ENCODE measurements at places on chromosomes 12 and 14.

GRCh38 chr14:93475471-93475870 is 44.7 kb downstream of the UNC79 start:
- no peak for DNase-seq

DNA sequence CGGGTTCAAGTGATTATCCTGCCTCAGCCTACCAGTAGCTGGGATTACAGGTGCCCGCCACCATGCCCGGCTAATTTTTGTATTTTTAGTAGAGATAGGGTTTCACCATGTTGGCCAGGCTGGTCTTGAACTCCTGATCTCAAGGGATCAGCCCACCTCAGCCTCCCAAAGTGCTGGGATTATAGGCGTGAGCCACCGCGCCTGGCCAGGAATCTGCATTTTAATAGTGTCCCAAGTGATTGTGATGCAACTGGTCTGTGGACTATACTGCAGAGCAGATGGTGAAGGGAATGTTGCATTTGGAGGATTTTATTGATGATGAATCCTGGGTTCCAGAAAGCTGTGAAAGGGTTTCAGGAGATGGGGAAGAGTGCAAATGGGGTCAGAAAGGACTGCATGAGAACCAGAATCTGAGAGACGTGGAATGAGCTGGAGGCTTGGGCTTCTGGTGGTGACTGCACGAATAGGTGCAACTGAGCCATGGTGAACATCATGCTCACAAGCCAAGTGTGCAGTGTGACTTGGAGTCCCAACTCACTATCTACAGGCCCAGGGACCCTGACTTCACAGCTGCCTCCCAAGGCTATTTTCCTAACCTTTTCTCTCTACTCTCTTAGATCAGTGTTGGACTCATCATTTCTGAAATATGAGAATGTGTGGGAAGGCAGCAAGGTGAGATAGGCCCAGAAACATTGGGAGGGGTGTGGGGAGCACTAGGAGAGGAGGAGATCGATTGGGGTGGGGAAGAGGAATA is 4.5 kb downstream of the RPS26 start:
- DNase-seq = no peak

- DNase-seq = no peak
Observed at GRCh38 chr12:69338120-69338859, 9.9 kb upstream of the LYZ start.

GRCh38 chr14:37417833-37418232 is 177.2 kb downstream of the FOXA1 start:
- no peak for DNase-seq

GRCh38 chr12:115404761-115405470 is 720.9 kb upstream of the TBX3 start:
- DNase-seq = no peak

GRCh38 chr12:29843036-29843435 is 59.3 kb upstream of the TMTC1 start:
- no peak for DNase-seq

DNA sequence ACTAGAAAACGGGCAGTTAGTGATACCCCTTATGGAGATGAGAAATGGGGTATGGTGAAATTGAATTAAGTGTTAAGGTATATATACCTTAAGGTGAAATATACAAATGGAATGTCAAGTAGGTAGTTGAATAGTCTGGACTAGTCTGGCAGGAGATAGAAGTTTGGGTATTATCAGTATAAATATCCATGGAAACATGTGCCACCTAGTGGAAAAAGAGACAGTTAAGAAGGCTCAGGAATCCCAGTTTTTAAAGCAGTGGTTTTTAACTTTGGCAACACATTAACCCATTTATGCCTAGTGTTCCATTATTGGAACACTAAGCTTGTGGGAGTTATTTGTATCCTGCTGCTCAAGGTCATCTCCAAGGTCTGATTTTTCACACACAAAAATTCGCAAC is 38.6 kb upstream of the TPH2 start:
- DNase-seq = no peak

- no peak for DNase-seq
Observed at GRCh38 chr12:103503546-103504480, 8.0 kb upstream of the C12orf42 start.

- no peak for DNase-seq
Observed at GRCh38 chr14:46147024-46147423, 504.6 kb downstream of the RPL10L start.

DNA sequence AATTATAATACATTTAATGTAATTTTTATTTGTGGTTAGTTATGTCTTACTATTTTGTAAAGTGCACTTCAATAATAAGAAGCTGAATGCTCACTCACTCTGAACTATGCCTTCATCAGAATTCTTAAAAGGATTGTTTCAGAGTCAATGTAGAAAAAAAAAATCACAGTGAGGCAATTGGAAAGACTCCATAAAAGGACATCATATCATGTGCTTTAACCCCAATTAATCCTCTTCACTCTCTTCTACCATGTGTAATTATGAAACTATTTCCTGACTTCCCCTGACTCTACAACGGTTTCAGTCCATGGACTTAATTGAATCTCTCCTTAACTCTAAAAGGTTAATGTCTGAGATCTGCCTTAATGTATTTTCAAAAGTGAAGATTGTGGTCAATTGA is 250.4 kb upstream of the ALG10 start:
- DNase-seq = no peak

DNA sequence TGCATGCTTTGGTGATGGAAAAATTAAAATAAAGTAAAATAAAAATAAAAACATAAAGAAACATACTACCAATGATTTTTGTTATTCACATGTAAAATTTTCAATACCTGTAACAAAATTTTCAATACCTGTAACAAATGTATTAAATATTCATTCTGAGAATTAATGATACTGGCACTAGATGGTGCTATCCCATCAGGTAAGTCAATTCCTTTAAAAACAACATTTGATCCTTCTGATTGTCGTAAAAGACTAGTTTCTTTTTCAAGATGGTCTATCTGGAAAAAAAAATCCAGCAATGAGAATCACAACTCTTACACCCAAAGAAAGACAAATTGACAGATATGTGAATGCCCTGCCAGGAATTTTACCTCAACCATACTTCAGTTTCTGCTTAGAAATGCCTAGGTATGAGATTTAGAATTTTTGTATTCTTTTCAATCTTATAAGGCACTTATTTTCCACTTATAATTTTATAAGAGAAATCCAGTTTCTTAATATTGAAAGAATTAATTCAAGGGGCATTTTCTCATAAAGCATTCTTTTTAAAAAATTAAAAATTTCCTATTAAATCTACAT is 30.7 kb downstream of the CEP290 start:
- DNase-seq = no peak

DNA sequence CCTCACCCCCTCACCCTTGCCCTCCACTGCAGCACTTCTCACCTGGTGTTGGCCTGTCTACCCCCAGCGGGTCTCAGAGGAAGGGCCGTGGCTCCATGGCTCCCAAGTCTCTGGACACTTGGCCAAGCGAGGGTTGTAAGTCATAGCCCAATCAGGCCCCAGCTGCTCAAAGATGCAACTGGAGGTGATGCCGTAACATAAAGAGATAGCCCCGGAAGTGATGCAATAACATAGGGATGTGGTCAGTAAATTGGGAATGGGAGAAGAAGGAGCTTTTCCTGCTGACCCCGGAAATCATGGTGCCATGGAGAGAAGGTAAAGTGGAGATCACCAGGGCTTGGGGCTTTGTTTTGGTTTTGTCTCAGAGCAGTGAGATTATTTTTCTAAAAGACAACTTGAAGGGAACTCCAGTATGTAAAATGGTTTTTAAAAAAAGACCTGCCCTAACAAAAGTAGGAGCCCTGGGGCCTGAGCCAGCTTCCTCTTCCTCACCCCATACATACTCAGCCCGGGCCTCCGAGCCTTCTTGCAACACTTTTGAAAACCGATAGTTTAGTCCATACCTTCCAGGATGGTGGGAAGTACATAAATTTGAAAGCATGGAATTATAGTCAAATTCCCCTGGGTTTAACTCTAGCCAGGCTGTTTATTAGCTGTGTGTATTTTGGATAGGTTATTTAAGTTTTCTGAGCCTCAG is 212.5 kb downstream of the CRADD start:
- no peak for DNase-seq

DNA sequence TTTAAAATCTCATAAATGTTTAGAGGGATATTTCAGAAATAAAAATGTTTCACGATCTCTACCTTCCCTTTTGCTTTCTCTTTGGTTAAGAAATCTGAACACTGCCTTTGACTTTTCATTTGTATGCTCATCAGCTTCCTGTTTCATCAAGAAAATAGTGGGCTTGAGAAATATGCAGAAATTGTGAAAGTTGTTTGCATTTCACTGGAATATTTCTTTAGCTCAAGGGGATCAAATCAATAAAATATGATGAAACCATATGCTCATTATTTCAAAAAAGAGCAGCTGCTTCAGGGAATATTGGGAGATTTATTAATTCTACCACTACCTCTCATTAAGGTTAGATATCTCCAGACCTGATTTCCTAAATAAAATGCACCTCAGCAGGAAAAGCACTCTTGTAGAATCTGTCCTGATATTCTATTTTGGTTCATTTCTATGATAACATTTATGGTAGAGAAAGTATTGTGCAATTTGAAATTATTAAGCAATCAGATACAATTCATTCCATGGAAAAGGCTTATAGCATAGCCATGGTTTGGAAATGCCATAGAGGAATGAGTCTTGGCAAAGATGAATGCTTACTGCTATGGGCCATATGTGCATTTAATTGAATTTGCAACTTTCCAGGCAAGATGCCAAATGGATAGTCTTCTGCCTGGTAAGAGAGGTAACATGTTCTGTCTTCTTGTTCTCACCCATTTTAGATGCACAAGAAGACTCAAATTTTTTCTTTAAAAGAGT is 212.6 kb upstream of the SLC16A7 start:
- DNase-seq = no peak

DNA sequence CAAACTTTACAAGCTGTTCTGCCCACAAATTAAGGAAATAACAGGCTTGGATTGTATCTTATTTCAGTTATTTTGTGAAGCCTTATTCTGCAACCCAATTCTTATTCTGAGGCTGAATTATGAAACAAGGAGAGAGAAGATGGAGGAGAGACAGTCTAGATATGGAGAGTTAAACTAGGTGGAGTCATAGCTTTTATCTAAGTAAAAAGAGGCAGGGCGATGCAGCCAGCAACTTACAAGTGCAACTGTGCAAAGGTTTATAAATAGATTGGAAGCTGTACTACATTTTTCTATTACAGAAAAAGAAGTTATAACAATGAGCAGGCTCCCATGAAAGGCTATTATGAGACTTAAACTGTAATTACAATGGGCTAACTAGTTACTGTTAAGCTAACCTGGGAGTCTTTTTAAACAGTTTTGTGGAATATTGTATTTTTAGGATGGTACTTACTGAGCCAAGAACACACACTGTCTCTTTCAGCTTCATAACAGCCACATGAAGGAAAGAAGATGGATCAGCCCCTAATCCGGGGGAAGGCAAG is 22.4 kb downstream of the NID2 start:
- no peak for DNase-seq

- no peak for DNase-seq
Observed at GRCh38 chr14:81341370-81341769, 58.8 kb downstream of the STON2 start.

DNA sequence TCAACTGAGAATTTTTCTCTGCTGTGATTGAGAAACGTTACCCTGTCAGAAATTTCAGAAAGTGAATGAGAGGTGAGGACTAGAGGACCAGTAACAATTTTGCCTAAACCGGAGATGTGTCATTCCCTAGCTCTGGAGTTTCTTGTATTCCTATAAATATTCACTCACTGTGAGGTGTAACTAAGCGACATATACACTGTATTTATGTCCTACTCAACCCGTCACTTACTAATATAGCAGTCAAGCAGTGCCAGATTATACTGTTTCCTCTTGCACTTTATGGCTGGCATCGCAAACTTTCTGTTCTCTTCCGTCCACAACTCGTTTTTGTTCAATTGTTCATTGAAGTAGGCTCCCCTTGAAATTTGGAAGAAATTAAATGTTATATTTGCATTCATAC is 192.9 kb downstream of the NOVA1 start:
- DNase-seq = no peak

- peak; percentile 95 for DNase-seq
Observed at GRCh38 chr12:153080-153746, 60.7 kb downstream of the SLC6A12 start.

DNA sequence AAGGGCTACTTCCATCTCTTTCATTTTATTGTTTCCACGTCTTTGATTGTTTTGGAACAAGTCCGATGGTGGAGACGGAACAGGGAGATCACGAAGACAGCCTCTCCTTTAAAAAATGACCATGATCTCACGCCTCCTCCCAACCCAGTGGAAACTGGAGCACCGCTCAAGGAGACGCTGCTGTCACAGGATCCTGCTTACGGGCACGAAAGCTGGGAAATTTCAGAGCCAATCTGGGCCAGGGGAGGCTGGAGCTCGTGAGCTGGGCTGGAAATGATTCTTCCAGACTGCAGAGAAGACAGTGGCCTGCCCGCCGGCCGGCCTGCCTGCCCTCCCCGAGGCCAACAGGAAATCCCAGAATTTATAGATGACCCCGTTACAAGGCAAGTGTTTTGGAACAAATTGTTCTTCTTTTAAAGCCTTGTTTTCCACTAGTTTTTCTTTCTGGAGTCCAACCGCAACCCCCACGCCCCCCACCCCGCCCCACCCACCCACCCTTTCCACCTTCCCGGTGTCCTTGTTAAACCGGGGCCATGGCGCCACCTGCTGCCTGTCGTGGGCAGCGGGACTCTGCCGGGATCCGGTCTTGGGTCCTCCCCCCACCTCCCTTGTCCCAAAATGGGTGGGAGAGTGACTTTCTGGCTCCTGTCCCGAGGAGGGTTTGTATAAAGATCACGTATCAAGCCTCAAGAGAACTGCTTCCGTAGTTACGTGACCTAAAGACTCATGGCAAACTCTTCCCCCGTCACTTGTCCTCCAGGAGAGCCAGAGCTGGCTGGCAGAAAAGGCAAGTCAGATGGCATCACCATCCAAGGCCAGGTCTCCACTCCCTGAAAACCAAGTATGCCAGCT is 40.3 kb downstream of the MAP1LC3B2 start:
- DNase-seq = peak; percentile 90

DNA sequence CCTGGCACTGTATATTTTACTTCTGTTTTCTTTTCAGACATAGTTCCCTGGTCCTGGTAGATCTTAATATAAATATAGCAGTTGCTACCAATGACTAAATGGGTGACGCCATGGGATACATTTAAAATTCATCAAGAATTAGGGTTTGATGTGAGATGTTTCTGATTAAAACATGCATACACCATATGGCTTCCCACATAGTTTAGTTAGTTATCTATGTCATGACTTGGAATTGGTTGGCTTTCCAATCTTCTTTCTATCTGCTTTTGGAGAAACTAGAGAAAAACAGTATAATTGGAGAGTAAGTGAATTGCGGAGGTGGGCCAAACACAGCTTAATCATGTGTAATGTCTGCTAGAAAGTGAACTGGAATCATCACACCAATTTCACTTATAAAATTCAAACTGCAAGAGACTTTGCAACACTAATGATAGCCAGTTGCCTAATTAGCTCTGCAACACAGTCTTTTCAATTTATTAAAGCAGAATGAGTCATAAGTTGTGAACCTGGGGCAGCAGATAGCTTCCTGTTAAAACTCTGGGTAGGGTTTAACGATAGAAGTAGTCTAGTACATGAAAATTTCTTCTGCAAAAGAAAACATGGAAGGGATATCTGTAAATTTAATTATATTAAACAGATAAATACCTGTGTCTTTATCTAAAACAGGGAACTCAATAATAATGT is 295.2 kb downstream of the SLC16A7 start:
- DNase-seq = no peak
